ENCODE measurements at places on chromosomes 1 and 21. TPM values are rescaled to one million over a fixed set of nuclear protein-coding genes. Genes with fewer than 3 reads are reported as not detected.

Gene BEND5
- total RNA-seq: 1.1 TPM

DNA sequence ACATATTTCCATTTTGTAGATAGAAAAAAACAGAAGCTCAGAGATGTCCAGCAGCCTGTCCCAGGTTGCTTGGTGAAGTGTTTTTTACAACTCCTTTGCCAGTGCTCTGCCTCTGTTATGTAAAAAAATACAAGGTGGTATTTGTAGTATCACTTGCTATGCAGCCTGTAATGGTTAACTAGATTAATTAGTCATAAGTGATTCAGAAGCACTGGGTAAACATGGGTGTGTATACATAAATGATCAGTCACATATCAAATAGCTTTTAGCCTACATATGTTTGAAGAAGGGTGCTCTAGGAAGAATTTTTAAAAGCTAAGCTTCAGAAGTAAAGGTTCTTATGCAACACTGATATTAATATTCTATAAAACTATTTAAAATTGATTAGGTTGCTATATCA, 70.0 kb upstream of the MAGI3 start:
- no peak overlapping the region for H3K4me3 ChIP-seq
- DNase-seq: no peak
- no peaks in the 10 kb centered on the region for H3K36me3 ChIP-seq
- H3K27me3 ChIP-seq: no peaks in the 10 kb centered on the region
- no peak overlapping the region for H3K27ac ChIP-seq

GRCh38 chr1:54652168-54652567, 10.6 kb downstream of the MROH7 start:
- DNase-seq: no peak
- H3K27ac ChIP-seq: no peak overlapping the region
- no peaks in the 10 kb centered on the region for H3K36me3 ChIP-seq
- H3K27me3 ChIP-seq: peaks cover 34% of the 10 kb centered on the region
- no peak overlapping the region for H3K4me3 ChIP-seq
- no peaks in the 10 kb centered on the region for H3K4me1 ChIP-seq

DNA sequence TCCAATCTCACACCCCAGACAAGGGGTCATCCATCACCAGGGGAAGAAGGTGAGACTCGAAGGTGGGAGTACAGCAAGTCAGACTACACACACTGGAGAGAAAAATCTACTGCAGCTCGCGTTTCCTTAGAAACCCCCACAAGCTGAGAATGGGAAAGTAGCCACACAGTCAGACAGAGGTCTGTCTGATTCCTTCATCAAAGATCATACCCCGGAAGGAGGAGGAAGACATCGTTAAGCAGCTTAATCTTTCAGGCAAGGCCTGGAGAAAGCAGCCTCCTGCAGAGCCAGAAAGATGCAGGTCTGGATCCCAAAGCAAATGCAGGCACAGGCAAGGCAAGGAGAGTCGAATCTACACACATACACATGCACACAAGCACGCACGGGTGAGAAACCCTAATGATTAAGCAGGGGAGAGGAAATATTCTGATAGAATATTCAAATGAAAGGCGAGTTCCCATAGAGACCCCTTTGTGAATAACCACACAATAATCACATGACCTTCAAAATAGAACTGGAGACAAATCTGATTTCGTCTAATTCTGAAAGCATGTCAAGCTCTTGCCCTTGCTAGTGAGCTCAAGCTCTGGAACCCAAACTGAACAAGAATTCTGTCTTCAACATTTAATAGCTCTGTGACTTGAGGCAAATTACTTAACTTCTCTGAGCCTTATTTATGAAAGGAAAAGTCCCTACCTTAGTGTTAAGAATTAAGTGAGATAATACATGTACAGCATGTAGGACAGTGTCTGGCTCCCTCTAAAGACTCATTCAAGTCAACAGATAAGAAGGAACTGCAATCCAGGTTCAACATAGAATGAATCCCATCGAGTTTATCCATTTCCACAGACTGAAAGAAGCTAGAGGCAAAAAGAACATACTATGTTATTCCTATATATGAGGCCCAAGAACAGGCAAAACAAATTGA, 387.8 kb downstream of the OMA1 start:
- no peak overlapping the region for H3K27ac ChIP-seq
- H3K4me1 ChIP-seq: no peaks in the 10 kb centered on the region
- no peaks in the 10 kb centered on the region for H3K36me3 ChIP-seq
- H3K27me3 ChIP-seq: no peaks in the 10 kb centered on the region

DNA sequence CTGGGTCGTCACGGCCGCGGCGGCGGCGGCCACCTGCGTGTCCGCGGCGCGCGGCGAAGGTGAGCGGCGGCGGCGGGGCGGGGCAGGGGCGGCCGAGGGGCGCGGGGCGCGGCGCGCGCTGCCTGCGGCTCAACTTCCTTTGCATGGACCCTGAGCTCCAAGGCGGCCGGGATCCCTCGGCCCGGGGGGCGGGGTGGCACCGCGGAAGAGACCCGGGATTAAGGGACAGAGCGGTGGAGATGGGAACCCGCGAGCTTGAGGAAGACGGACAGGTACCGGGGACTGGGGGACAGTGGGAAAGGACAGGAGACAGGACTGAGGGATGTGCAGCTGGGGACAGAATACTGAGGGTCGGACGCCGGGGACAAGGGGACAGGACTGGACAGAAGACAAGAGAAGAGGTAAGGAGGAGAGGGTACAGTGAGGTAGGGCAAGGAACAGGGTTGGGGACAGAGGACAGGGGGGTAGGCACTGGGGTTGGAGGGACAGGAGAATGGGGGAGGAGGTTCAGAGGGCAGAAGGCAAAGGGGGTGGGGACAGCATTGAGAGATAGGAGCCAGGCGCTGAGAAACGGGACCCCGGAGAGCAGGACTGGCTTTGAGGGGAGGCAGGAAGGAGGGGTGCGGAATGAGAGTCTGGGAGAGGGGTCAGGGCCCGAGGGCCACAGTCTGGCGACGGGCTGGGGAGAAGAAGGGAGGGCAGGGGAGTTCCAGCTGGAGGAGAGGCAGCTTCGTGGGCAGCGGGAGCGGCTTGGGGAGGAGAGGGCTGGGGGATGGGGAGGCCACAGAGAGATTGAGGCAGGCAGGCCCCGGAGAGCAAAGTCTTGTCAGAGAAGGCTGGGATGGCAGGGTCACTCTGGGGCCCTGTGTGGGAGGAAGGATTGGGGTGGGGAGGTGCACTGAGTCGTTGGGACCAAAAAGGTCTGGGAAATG, 648 bp downstream of the EPHA8 start:
- no peak overlapping the region for H3K4me3 ChIP-seq
- DNase-seq: no peak
- no peak overlapping the region for H3K27ac ChIP-seq
- peaks cover 93% of the 10 kb centered on the region for H3K27me3 ChIP-seq

Data from IMR-90 (cell line).